ENCODE measurements at places on chromosomes 16 and 17.
A peak's percentile ranks its signal among the peaks of the same experiment; 100 is the strongest.

- no peak for DNase-seq
Measured at GRCh38 chr16:84986102-84986501, 25.2 kb downstream of the ZDHHC7 start.

GRCh38 chr16:71826533-71827017 lies 17.9 kb upstream of the AP1G1 start:
- no peak for DNase-seq

GRCh38 chr17:67171560-67171959 lies 73.4 kb downstream of the HELZ start:
- no peak for DNase-seq

DNA sequence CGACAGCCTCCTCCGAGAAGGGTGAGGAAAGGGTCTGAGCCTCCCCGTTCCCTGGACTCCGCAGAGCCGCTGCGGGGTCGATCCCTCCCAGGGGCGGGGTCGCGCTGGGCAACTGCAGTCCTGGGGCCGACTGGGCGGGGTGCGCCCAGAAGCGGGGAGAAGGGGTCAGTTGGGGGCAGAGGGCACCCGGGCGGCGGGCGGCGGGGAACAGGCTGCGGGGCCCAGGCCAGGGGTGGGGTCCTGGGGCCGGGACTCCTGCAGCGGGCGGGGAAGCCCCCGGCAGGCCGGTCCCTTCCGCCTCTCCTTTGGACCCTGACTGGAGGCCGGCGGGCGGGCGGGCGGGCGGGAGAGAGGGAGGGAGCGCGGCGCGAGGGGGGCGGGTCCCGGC lies 352 bp downstream of the GGNBP2 start:
- DNase-seq, result no peak

DNA sequence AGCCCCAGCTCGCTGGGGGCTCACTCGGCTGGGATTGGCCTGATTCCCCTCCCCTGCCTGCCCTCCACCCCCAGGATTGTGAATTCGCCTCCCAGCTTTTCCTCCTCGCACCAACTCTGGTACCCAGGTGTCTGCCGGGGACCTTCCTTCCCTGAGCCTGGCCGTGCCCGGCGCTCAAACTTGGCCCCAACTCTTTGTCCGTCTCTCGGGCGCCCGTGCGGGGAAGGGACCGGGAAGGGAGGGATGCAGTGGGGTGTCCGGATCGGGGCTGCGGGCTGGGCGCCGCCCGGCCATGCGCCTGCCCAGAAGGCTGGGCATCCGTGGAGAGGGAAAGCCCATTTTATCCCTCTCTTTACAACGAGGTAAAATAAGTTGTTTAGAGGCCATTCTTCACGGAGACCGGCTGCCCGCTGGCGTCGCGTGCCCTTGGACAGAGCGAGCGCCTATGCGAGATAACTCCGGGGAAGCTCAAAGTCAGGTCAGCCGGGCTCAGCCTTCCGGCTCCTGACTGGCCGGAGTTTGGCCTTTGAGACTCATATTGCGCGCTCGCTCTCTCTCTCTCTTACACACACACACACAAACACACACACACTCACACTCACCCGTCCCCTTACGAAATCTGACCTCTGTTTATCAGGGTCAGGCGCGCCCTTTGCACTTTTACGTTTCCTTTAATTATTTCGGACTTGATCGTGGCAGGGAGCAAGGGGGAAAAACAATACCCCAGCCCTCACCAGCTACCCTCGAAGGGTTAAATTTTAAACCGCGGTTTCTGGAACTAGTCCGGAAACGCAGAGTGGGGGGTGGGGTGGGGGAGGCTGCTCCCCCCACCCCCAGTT lies 774 bp upstream of the MAF start:
- no peak for DNase-seq

GRCh38 chr17:66748578-66748977 lies 86.3 kb upstream of the CACNG5 start:
- no peak for DNase-seq

GRCh38 chr17:49401971-49402611 lies 12.6 kb downstream of the PHB1 start:
- DNase-seq, result no peak

DNA sequence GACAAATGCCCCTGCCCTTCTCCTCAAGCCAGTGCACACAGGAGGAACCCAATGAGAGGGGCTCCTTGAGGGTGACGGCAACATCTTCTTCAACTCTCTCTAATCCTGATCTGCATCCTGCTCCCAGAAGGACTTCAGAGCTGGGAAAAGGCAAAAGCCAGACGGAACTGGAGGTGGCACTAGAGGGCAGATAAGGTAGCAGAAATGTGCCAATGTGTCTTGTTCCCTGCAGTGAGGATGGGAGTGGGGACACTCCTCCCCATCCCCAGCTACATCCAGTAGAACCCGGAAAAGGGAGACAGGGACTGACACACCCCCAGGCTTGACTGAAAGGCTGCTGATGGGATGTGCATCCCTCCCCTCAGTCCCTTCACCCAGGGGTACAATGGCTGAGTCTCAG lies 28.5 kb downstream of the SRCIN1 start:
- no peak for DNase-seq

- DNase-seq, result no peak
Measured at GRCh38 chr17:3826191-3826590, 19.9 kb downstream of the NCBP3 start.

GRCh38 chr17:42617956-42618431 lies 8.5 kb downstream of the TUBG1 start:
- DNase-seq, result no peak

GRCh38 chr17:41625602-41626001 lies 1.2 kb upstream of the KRT17 start:
- DNase-seq, result no peak

- DNase-seq, result no peak
Measured at GRCh38 chr17:75594499-75595283, 7.1 kb downstream of the MYO15B start.

DNA sequence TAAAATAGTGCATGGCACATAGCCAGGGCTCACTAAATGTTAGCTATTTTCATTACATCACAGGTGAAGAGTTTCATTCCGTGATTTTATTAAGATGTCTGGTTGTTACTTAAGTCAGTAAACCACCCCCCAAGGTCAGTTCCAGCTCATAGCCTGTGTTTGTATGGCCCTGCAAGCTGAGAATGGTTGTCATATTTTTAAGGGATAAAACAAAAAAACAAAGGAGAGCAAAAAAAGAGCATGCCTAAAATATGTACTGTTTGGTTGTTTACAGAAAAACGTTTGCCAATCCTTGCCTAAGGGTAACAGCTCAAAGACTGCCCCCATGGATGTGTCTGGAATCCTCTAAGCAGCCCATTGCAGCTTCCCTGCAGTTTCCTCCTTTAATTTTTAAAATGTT lies 329.6 kb downstream of the CA10 start:
- no peak for DNase-seq

- DNase-seq, result peak; percentile 4
Measured at GRCh38 chr17:70767102-70767701, 597.9 kb downstream of the KCNJ2 start.

DNA sequence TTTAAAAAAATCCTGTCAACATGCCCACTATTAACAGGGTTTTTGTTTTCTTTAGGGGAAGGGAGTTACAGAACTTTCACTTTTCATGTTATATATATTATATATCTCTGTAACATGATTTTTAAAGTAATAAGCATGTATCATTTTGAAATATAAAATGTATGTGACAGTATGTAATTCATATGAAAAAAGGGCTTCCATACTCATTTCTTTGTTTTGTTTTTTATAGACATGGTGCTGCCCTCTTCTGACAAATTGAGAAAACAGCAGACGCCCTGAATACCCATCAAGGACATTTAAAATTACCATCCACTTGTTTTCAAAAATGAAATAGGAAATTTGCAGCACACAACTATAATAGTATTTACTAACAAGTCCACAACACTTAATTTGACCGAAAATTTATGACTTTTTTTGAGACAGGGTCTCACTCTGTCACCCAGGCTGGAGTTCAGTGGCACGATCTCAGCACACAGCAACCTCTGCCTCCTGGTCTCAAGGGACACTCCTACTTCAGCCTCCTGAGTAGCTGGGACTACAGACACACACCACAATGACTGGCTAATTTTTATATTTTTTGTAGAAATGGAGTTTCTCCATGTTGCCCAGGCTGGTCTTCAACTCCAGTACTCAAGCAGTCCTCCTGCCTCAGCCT lies 30.4 kb downstream of the CFDP1 start:
- no peak for DNase-seq

GRCh38 chr16:1333149-1333812 lies at the start of gene BAIAP3:
Gene BAIAP3 (plus strand): TSS chr16:1333645. CDS start chr16:1338550, 4,905 bp downstream.
- no peak for DNase-seq

DNA sequence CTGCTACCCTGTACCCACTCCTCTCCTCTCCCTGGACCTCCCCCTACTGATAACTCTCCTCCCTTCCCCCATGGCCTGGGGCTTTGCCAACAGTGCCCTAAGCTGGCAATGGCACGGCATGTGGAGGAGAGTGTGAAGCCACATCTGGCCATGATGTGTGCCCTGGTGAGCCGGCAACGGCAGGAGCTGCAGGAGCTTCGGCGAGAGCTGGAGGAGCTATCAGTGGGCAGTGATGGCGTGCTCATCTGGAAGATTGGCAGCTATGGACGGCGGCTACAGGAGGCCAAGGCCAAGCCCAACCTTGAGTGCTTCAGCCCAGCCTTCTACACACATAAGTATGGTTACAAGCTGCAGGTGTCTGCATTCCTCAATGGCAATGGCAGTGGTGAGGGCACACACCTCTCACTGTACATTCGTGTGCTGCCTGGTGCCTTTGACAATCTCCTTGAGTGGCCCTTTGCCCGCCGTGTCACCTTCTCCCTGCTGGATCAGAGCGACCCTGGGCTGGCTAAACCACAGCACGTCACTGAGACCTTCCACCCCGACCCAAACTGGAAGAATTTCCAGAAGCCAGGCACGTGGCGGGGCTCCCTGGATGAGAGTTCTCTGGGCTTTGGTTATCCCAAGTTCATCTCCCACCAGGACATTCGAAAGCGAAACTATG lies 5.2 kb downstream of the TRAF4 start:
- DNase-seq, result no peak

DNA sequence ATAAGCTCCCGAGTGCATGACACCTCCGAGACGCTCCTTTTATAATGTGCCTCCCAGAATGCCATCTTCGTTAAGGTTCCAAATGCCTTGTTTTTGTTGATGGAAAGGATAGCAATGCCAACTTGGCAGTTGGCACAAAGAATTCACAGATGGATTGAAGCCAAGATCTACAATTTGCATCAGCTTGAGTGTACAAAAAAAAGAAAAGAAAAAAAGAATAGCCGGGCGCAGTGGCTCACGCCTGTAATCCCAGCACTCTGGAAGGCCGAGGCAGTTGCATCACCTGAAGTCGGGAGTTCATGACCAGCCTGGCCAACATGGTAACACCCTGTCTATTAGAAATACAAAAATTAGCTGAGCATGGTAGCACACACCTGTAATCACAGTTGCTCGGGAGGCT lies 7.6 kb downstream of the TBC1D16 start:
- DNase-seq, result no peak

DNA sequence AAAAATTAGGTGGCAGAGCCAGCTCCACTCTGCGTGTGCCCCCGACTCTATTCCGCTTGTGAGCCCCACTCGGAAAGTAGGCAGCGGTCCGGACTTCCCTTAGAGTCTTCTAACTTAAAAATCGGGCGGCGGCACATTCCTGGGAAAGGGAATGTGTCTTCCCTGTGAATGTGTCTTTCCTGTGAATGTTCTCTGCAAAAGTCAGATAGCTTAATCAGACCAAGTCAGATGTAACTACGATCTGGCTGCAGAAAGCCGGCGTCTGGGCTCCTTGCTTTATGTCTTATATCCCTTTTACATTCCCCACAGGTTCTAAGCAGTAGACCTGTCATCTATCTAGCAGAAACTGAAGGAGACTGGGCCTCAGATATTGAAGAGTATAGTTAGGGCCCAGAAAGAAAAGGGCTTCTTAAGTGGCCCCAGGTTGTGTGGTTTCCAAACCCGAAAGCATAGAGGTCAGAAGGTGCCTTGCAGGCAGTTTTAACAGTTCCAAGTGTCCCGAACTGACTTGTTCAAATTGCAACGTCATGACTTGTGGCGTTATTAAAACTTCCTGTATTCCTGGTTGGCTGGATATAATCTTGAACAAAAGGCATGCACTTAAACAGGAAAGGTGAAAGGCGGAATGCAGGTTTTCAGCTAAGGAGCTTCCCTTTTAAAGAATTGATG lies 601 bp downstream of the PHKB start:
- DNase-seq, result no peak

DNA sequence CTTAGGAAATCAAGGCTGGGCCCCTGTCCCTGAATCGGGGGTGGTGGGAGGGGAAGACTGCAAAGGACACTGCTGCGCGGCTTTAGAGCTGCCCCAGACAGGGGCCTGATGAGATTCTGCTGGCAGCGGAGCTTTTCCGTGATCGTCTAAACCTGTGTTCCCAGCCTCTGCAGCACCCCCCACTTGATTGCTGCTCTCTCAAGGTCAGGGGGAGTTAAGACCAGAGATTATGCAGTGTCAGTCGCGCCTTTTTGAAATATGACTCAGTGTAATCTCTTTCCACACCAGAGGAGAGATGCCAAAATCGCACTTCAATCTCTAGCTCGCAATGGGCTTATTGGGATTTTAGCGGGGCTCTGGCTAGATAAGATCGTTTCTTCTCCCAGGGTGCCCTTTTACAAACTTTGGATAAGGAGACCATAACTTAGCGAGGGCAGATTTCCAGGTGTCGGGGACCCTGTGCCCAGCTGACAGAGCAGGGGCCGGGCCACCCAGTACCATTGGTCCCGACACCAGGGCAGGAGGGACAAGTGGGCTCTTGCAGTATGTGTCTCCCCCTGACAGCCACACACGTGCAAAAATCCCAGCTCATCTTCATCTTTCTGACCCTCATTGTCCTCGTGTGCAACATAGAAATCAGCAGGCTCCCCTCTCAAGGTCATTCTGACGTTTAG lies 87.0 kb downstream of the IRX3 start:
- no peak for DNase-seq

DNA sequence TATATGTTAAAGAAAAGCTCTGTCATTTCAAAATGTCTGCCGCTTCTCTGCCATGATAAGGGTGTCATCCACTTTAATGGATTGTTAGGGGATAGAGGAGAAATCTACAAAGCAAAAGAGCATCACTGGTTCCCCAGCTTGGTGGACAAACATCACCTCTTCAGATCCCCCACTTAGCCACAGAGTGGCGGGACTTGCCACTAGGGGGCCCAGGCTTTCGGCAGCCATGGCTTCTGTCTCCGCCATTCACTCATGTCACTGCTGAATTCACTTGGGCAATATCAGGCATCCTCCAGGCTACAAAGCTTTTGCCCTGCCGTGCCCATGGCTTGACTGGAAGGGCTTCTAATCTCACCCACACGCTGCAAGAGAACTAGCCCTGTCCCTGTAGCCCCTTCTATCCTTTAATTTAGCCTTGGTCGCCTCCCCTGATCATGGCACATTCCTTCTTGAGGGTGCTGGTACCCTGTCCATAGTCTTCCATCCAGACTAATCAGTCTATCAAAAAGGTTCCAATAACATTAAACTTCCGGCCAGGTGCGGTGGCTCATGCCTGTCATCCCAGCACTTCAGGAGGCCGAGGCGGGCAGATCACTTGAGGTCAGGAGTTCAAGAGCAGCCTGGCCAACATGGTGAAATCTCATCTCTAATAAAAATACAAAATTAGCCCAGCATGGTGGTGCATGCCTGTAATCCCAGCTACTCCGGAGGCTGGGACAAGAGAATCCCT lies 34.7 kb downstream of the SBK1 start:
- no peak for DNase-seq

GRCh38 chr17:56548661-56549060 lies 44.8 kb upstream of the NOG start:
- no peak for DNase-seq
